ENCODE measurements at places on chromosomes 3 and 15. TPM values are rescaled to one million over a fixed set of nuclear protein-coding genes. Genes with fewer than 3 reads are reported as not detected.

SPINK8 gene
- not detected for total RNA-seq

TMEM266 gene
- total RNA-seq: 0.25 TPM

TUBGCP5 gene
- 20.2 TPM for total RNA-seq

CCRL2 gene
- total RNA-seq: 10.6 TPM

SLC51A gene
- not detected for total RNA-seq

CD200R1 gene
- total RNA-seq: 7.5 TPM

C2CD4A gene
- 0.17 TPM for total RNA-seq

DNA sequence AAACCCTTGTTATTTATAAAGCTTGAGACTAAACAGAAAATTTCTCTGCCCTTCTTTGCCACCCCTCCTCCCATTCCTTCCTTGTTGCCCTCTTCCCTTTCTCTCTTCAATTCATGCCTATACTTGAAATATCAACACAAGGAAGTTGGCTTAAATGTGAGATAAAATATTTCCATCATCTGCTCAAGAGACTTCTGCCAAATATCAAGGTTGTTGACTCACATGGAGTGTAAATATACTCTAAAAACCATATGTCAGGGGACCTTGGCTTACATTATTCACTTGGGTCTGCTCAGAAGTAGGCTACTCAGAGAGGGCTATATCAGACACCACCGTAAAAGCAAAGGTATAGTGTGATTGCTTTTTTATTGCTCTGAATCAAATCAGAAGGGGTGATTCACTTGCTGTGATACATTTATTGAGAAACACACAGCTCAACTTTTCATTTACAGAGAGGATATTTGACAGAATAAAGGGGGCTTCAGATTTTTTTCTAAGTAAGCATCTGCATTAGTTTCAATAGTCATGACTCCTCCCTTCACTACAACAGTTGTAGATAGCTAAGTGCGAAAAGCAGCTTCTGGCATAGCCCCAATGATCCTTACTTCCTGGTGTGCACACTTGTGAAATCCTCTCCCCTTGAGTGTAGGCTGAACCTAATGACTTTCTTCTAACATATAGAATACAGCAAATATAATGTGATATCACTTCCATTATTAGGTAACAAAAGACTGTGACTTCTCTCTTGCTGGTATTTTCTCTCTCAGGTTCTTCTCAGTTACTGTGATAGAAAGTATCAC, 386.2 kb downstream of the EFHB start:
- no peak overlapping the region for H3K4me3 ChIP-seq
- no peak overlapping the region for H3K27ac ChIP-seq
- no peaks in the 10 kb centered on the region for H3K36me3 ChIP-seq
- no peak for DNase-seq
- no peaks in the 10 kb centered on the region for H3K4me1 ChIP-seq

GRCh38 chr15:100771746-100772145, 107.9 kb upstream of the ALDH1A3 start:
- no peak overlapping the region for H3K4me3 ChIP-seq
- no peak for DNase-seq
- H3K4me1 ChIP-seq: no peaks in the 10 kb centered on the region

DNA sequence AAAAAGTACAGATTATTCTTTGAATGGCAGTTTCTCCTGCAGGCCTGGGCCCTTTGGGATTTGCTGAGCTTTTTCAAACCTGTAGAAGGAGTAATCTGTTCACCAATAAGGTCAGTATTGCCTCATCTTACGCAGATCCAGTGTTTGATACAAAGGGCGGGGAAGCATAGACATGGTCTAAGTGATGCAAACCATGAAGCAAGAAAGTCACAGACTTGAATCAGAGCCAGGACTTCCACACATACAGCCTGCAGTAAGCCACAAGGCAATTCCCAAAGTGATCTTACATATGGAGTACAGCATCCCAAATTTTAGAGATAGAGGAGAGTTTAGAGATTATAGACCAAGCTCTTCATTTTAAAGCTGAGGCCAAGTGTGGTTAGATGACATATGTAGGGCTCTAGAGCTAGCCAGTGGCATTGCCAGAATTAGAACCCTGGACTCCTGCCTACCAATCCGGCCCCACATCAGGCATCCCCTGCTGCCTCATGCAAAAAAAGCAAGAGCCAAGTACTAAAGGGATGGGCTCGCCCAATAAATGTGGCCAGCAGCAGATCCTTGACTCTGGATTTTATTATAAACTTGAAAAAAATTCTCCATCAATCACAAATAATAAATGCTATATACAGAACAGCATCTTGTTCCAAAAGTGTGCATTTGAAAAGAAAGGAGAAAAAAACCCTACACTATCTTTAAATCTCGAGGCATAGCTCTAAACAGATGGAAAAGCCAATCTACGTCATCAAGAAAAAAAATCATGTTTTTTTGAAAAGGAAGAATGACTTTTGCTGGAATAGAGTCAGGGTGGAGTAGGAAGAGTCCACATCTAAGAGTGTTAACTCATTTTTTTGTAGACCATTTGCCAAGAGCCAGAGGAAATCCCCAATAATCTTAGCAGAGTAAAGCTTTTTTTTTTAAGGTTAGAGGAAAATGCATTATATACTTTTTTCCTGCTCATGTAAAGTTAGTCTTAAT, 24.0 kb downstream of the ABI3BP start:
- no peaks in the 10 kb centered on the region for H3K27me3 ChIP-seq
- no peaks in the 10 kb centered on the region for H3K4me1 ChIP-seq
- DNase-seq: no peak
- no peak overlapping the region for H3K4me3 ChIP-seq

DNA sequence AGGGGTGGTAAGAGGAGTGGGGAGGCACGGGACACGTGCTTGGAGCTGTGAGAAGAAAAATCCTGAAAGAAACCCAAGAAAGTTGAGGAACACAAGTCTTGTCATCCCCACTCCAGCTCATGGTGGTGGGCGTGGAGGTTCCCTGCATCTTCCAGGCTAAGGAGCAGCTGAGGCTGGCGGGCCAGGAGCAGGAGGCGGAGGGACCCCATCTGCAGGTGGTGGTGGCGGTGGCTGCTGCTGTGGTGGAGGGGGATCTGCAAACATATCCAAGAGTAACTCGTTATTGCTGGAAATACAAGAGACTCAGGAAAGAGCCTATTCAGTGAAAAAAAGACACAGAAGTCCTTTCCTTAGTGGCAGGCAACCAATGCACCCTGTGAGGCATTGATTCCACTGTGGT, 9.4 kb upstream of the CSPG5 start:
- no peak for DNase-seq
- H3K27ac ChIP-seq: no peak overlapping the region
- no peak overlapping the region for H3K4me3 ChIP-seq
- peaks cover 54% of the 10 kb centered on the region for H3K36me3 ChIP-seq
- H3K4me1 ChIP-seq: no peaks in the 10 kb centered on the region

- DNase-seq: no peak
- H3K36me3 ChIP-seq: peaks cover 83% of the 10 kb centered on the region
- no peaks in the 10 kb centered on the region for H3K27me3 ChIP-seq
- H3K4me3 ChIP-seq: no peak overlapping the region
- no peak overlapping the region for H3K27ac ChIP-seq
Observed at GRCh38 chr3:37297459-37297858, 123.1 kb upstream of the LRRFIP2 start.

DNA sequence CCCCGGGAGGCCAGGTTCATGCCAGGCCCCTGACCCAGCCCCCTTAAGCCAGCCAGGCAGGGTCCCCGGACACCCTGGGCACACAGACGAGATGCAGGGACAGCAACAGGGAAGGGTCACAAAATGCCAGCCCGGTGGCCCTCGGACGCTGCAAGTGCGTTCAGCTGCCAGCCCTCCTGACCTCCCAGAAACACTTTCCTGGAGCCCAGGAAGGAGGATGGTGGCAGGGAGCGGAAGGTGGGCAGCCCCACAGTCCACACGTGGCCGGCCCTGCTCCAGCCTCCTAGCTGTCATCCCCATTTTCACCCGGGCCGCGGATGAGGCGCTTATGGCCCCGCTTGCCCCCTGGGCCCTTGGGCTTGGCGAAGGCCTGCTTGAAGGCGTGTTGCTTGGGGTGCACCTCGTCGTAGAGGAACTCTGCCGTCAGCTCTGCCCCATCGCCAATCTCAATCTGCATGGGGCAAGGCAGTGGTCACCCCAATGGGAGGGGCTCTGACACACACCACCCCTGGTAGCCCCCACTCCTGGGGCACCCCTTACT, 3.4 kb upstream of the TLR9 start:
- H3K4me3 ChIP-seq: no peak overlapping the region
- no peak for DNase-seq
- no peak overlapping the region for H3K27ac ChIP-seq
- peaks cover 37% of the 10 kb centered on the region for H3K4me1 ChIP-seq
- H3K36me3 ChIP-seq: peaks cover 53% of the 10 kb centered on the region
- no peaks in the 10 kb centered on the region for H3K27me3 ChIP-seq

DNA sequence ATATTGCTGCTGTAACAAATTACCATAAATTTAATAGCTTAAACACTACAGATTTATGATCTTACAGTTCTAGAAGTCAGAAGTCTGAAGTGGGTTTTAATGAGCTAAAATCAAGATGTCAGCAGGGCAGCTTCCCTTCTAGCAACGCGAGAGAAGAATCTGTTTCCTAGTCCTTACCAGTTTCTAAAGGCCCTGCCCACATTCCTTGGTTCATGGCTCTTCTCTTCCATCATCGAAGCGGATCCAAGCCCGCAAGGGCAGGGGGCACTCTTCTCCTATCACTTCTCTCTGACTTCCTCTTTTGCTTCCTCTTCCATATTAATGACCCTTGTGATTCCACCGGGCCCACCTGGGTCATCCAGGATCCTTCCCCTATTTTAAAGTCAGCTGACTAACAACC, 16.1 kb downstream of the MINDY4B start:
- H3K27ac ChIP-seq: no peak overlapping the region
- DNase-seq: no peak
- H3K36me3 ChIP-seq: no peaks in the 10 kb centered on the region
- no peaks in the 10 kb centered on the region for H3K4me1 ChIP-seq
- no peak overlapping the region for H3K4me3 ChIP-seq

- H3K27me3 ChIP-seq: no peaks in the 10 kb centered on the region
- no peak for DNase-seq
- no peak overlapping the region for H3K4me3 ChIP-seq
Observed at GRCh38 chr3:185649414-185649813, 63.3 kb downstream of the SENP2 start.

DNA sequence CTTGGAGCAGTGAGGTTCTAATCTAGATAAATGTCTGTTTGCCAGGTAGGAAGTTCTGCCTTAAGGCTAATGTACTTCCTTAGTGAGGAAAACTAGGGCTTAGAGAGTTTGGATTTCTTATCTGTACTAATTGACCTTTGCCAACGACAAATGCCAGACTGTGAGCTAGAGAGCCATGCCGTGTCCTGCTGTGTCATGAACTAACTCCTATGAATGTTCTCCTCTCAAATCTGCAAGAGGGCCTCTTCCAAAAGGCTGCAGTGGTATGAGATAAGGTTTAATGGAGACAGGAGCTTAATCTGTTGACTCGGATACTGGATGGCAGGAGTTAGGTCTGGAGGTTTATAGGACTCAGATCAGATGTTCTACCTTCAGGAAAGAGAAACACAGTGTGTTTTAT, 524.9 kb downstream of the NTRK3 start:
- no peak overlapping the region for H3K27ac ChIP-seq
- H3K36me3 ChIP-seq: no peaks in the 10 kb centered on the region
- H3K27me3 ChIP-seq: no peaks in the 10 kb centered on the region

DNA sequence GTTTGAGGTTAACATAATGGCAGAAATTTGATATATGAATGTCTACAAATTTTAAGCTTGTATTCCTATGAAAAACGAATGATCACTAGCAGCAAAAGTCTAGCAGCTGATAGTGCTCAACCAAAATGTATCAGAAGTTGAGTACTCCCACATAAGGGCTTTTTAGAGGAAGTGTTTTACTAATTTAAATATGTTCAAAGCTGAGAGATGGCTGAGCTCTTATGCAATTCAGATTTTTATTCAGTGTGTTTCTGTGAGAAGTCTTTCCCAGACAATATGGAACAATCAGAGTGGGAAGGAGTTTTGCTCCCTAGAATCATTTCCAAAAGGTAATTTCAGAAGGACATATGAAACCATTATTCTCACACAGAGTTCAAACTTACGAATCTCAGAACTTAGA, 327.0 kb downstream of the ZPLD1 start:
- DNase-seq: no peak
- no peaks in the 10 kb centered on the region for H3K36me3 ChIP-seq
- H3K4me3 ChIP-seq: no peak overlapping the region
- no peaks in the 10 kb centered on the region for H3K27me3 ChIP-seq
- no peak overlapping the region for H3K27ac ChIP-seq

DNA sequence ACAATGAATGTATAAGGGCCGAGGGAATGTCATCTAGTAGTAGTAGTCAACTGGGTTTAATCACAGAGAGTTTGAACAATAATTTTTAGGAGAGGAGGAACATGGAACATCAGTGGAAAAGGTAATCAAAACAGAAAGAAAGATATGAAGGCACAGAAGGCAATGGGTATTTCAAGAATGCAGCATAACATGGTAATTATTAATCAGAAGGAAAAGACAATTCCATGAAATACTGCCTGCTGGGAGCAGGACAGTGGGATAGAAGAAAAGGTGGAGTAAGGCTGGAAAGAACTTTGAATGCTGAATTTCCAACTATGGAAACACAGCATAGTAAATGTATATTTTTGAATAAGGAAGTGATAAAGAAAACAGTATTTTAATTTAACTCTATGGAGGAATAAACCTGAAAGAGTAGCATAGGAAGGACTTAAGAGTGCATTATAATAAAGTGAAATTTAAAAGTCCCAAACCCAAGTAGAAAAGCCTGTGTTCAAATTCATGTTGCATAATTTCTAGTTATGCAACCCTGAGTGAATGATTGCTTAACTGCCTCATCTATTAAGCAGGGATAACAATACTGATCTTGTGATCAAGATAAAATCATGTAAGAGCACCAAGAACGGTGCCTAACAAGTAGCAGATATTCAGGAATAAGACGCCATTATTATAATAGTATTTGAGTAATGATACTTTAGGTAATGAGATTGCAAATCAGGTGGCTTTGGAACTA, 357.7 kb downstream of the TBC1D5 start:
- H3K4me3 ChIP-seq: no peak overlapping the region
- H3K27me3 ChIP-seq: no peaks in the 10 kb centered on the region
- no peaks in the 10 kb centered on the region for H3K4me1 ChIP-seq
- no peak overlapping the region for H3K27ac ChIP-seq
- DNase-seq: no peak

DNA sequence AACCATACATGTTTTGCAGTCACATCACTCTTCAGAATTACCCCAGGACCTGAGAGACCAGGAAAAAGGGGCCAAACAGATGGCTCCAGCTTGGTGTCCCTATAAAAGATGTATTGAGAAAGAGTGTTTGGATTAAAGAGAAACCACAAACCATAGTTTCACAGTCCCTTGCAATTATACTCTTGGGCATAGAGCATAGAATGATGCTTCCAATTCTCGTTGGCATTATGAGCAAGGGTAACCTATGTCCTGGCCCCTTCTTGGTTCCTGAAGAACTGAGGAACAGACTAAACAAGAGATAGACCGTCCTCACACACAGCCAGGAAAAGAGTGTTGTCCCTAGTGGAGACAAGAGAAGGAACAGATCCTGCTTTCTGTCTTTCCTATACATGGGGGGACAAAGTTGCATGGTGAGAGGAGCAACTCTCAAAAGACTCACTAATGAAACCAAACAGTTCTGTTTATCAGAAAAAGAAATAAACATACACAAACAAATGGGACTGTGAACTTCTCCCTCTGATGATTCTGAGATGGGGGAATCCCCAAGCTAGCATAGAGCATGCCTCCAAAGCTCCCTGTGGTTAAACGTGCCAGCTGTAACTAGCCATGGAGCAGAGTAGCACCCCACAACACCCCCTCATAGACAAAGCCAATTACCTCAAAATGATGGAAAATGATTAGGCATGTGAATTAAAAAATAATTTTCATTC, 908.6 kb downstream of the NTRK3 start:
- no peak for DNase-seq
- no peak overlapping the region for H3K27ac ChIP-seq
- no peaks in the 10 kb centered on the region for H3K4me1 ChIP-seq
- no peak overlapping the region for H3K4me3 ChIP-seq
- H3K27me3 ChIP-seq: no peaks in the 10 kb centered on the region

Measured in CD4-positive, CD25-positive, alpha-beta regulatory T cell (primary cell).